WTC11 (cell line): ENCODE measurements at places on chromosomes 12 and 14. TPM values are rescaled to one million over a fixed set of nuclear protein-coding genes. Genes with fewer than 3 reads are reported as not detected.

- no peaks in the 10 kb centered on the region for H3K27me3 ChIP-seq
- no peaks in the 10 kb centered on the region for H3K4me1 ChIP-seq
- no peak overlapping the region for H3K27ac ChIP-seq
Measured at GRCh38 chr14:34403646-34404045, 58.4 kb downstream of the SPTSSA start.

Gene PTPN11
- 112 TPM in 3 replicates for total RNA-seq

Gene CLEC9A
- total RNA-seq: not detected in 3 replicates

GRCh38 chr14:22500954-22501726 is 87.9 kb downstream of the DAD1 start:
- no peak overlapping the region for H3K27ac ChIP-seq
- no peak overlapping the region for H3K4me3 ChIP-seq
- H3K36me3 ChIP-seq: no peaks in the 10 kb centered on the region

Gene IRF9
- total RNA-seq: 15.6 to 16.2 TPM (median 15.7 TPM) in 3 replicates

- no peak overlapping the region for H3K27ac ChIP-seq
- no peak for DNase-seq
- H3K4me1 ChIP-seq: peaks cover 25% of the 10 kb centered on the region
- no peak overlapping the region for H3K4me3 ChIP-seq
Measured at GRCh38 chr14:65954942-65955341, 531.2 kb upstream of the CCDC196 start.
